HT1080 (cell line): ENCODE measurements at places on chromosomes 16 and 17. TPM values are rescaled to one million over a fixed set of nuclear protein-coding genes. Genes with fewer than 3 reads are reported as not detected.

Gene SLC12A3
- not detected in 2 replicates for total RNA-seq

Gene CASKIN2
- total RNA-seq = 6.7 and 7.4 TPM in 2 replicates

Gene MLYCD
- 0.47 and 1.2 TPM in 2 replicates for total RNA-seq

Gene ABCC6
- not detected in 2 replicates for total RNA-seq

Gene MT4
- total RNA-seq = not detected in 2 replicates

Gene RMI2
- total RNA-seq = 9.4 and 14.2 TPM in 2 replicates

Gene MPV17L
- total RNA-seq = not detected in 2 replicates

Gene CCL16
- total RNA-seq = not detected in 2 replicates

Gene KCNJ2
- 0.43 and 0.66 TPM in 2 replicates for total RNA-seq

Gene CDK12
- total RNA-seq = 39.4 and 43.5 TPM in 2 replicates

Gene C16orf86
- total RNA-seq = 0.27 and 2.5 TPM in 2 replicates

Gene BEAN1
- total RNA-seq = not detected in 2 replicates

Gene HOXB4
- total RNA-seq = 3.9 and 4.3 TPM in 2 replicates

DNA sequence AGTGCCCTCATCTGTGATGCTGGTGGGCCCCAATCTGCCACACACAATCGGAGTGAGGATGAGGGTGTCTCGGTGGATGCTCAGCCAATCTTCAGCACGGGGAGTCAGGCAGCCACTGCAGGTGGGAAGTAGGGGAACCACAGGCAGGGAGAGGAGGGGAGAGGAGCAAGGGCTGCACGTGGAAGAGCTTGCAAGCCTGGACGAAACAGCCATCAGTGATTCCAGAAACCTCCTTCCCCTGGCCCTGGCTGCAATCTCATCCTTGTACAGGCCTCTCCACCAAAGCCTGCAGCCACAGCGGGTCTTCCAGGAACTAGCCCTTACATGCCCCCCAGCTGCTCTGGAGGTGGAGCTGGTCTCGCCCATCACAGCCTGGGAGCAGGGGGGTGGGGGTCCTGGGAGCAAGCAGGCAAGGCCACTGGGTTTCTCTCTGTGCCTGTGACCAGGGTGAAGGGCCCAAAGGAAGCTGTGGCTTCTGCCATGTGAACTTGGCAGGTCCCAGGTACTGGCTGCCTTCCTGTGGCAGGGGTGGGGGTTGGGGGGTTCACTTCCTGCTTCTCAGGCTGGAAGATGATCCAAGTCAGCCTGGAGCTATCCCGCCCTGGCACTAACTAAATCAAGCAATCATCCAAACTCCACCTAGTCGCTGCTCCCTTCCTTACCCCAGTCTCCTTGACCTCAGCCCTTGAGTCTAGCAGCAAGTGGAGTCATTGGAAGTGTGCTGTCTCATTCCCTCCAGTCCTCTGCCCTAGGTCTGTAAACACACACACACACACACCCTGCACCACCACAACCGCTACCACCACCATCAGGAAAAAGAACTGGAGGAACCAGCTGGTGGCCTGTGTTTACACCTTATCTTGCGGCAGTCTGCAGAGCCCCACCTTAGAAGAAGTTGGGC lies 29.4 kb upstream of the MLKL start:
- DNase-seq = peak; percentile 57

- no peak for DNase-seq
These were observed 990 bp downstream of the DOK4 start for GRCh38 chr16:57485091-57485915.

GRCh38 chr17:10842658-10843057 lies 4.8 kb upstream of the PIRT start:
- no peak for DNase-seq

- no peak for DNase-seq
These were observed 12.6 kb upstream of the TBX2 start for GRCh38 chr17:61387011-61387410.

DNA sequence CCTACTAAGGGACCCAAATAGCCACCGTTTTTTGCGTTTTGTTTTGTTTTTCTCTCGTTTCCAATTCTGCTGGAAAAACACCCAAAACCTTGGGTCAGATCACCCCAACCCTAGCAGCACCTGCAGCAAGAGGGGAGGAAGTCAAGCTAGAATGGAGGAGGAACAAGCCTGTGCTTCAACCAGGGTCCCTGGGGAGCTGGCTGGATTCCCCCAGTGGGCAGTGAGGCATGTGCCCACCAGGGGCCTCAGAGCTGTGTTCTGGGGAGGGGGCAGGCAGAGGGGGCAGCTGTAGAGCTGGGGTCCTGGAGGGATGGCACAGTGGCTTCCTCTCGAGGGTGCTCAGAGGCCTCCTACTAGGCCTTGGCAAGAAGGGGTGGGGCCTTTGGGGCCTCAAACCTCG lies 6.5 kb downstream of the CD79B start:
- no peak for DNase-seq

DNA sequence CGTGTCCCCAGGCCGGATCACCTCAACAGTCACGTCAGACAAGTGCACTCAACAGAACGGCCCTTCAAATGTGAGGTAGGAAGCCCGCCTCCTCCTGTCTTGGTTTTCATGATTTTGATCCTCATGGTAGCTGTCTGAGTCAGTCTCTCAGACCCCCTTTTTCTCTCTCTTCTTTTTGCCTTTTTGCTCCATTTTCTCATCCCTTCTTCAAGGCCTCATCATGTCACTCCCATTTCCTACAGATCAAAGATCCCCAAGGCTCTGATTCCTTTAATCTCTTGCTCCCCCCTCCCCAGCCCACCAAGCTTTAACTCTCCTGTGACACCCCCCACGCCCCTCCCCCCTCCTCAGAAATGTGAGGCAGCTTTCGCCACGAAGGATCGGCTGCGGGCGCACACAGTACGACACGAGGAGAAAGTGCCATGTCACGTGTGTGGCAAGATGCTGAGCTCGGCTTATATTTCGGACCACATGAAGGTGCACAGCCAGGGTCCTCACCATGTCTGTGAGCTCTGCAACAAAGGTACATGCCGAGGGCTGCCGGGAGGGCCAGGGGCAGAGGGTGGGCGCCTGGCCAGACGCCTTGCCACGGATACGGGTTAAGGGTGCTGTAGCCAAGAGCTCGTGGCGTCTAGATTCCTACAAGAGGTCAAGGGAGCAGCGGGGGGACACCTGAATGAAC lies 2.0 kb downstream of the MAZ start:
- DNase-seq = no peak

GRCh38 chr17:57593739-57594462 lies 151.2 kb downstream of the CCDC182 start:
- no peak for DNase-seq

GRCh38 chr17:31134576-31134975 lies 39.8 kb downstream of the NF1 start:
- DNase-seq = no peak

DNA sequence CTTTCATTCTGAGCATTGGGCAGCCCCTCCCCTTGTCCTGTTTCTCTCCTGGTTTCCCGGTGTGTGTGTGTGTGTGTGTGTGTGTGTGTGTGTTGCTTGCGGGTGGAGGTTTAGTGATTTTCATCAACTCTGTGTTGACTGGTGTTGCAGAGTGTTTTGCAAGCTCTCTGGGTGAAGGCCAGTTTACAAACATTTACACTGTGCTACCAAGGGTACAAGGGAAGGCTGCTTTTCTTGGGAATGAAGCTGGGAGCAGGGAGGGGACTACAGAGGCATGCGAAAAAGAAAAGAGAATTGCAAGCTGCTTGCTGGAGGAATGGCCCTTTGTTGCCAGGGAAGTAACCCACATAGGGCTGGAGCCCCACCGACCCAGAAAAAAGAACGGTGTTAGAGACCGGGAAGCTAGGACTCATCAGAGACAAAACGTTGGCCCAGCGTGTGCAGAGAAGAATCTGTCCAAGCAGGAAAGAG lies 29.6 kb downstream of the HS3ST3B1 start:
- DNase-seq = no peak

GRCh38 chr17:79844869-79845600 lies 5.8 kb upstream of the CBX4 start:
- no peak for DNase-seq

GRCh38 chr16:20899477-20900298 lies 470 bp downstream of the DCUN1D3 start:
- no peak for DNase-seq

GRCh38 chr17:33209671-33210070 lies 83.4 kb downstream of the ASIC2 start:
- no peak for DNase-seq

- DNase-seq = peak; percentile 60
These were observed 426.0 kb upstream of the CDH11 start for GRCh38 chr16:65547772-65548446.

DNA sequence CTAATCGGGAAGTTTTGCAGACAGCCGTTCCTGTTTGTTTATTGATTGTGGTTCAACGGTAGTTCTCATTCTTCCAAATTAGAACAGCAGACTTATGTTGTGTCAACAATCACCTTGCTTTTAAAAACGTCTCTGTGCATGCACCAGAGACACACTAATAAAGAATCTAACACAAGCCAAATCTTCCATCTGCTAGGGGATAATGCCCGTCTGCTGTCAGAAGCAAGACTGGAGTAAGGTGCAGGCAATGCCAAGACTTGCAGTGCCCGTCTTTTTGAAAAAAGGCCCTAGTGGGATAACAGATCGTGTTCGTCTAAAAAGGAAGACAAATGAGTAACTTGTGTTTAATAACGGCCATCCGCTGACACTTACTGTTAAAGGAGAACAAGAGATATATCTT lies 158.4 kb downstream of the KCNJ2 start:
- no peak for DNase-seq

GRCh38 chr17:81390029-81390872 lies 5.0 kb upstream of the BAHCC1 start:
- DNase-seq = no peak

DNA sequence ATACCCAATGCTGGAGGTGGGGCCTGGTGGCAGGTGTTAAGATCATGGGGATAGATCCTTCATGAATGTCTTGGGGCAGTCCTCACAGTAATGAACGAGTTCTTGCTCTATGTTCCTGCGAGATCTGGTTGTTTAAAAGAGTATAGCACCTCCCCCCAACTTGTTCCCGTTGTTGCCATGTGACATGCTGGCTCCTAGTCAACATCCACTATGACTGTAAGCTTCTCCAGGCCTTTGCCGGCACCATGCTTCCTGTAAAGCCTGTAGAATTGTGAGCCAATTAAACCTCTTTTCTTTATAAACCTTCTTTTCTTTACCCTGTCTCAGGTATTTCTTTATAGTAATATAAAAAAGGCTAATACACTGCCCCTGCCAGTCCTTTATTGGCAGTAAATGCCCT lies 33.3 kb downstream of the RANBP10 start:
- no peak for DNase-seq

GRCh38 chr17:81086789-81087551 lies 52.0 kb downstream of the BAIAP2 start:
- DNase-seq = no peak

DNA sequence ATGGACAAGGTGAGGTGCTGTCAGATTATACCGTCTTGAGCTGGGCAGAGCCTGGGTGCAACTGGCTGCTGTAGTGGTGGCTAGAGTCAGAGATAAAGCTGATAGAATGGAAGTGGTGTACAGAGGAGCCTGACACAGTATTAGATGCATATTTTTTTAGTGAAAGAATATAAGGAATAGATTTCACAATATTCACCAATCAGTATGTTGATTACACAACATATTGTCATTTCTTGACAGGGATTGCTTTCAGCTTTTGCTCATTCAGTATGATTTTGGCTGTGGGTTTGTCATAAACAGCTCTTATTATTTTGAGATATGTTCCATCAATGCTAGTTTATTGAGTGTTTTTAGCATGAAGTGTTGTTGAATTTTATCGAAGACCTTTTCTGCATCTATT lies 1.7 kb upstream of the CCL23 start:
- DNase-seq = no peak

DNA sequence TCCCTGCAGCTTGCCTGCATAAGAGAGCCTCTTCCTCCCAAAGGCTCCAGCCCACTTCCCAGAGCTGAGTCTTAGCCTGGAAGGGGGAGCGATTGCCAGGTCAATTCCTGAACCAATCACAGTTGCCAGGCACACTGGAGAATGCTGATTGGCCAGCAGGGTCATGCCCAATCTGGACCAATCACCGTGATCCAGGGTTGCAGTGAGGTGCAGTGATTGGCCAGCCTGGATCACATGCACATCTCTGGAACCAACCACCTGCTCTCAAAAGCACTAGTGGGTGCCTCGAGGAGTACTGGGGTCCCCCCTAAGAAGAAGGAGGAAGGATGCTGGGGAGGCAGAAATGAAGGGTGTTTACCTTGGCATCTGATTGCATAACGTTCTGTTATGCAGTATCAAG lies 18.4 kb downstream of the NAGPA start:
- DNase-seq = peak; percentile 26
